ENCODE measurements at places on chromosomes 5 and 9.
A peak's percentile ranks its signal among the peaks of the same experiment; 100 is the strongest.

- no peak for DNase-seq
These were observed 82.1 kb upstream of the ALDH1A1 start for GRCh38 chr9:73034962-73035361.

- DNase-seq: no peak
These were observed 43.0 kb upstream of the UBAC1 start for GRCh38 chr9:136004219-136004618.

DNA sequence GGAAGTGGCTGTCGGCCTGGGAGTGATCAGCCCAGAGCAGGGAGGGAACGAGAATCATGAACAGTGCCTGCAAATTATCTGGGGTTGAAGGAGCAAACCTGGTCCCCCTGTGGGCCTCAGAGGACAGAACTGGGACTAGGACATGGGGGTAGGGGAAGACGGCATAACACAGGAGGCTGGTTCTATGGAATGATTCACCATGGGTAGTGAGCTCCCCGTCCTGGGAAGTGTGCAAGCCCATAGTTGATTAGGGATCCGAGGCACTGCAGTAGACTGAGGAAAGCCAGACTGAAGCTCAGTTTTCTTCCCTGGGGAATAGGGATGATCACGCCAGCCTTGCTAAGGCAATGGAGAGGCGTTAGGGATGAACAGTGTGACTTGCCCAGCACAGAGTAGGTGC, 5.6 kb downstream of the ADGRD2 start:
- DNase-seq: no peak

DNA sequence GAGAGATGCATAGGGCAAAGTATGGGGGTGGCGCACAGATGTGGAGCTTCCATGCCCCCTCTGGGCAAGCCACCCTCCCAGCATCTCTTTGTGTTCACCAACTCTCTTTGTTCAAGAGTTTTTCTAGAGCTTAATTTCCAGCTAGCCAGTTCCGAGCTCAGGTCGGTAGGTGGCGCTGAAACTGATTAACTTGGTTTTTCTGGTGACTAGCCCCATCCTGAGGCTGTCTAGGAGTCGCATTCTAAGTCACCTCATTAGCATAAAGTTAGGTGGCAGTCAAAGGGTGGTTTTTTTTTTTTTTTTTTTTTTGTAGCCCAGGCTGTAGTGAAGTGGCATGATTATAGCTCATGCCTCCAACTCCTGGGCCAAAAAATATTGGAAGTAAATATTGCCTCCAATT, 476.4 kb downstream of the KDM4C start:
- peak; percentile 27 for DNase-seq

- no peak for DNase-seq
These were observed 23.4 kb downstream of the NKD2 start for GRCh38 chr5:1032011-1032410.

GRCh38 chr9:19379697-19380046, 364 bp downstream of the RPS6 start:
- DNase-seq: peak; percentile 26

DNA sequence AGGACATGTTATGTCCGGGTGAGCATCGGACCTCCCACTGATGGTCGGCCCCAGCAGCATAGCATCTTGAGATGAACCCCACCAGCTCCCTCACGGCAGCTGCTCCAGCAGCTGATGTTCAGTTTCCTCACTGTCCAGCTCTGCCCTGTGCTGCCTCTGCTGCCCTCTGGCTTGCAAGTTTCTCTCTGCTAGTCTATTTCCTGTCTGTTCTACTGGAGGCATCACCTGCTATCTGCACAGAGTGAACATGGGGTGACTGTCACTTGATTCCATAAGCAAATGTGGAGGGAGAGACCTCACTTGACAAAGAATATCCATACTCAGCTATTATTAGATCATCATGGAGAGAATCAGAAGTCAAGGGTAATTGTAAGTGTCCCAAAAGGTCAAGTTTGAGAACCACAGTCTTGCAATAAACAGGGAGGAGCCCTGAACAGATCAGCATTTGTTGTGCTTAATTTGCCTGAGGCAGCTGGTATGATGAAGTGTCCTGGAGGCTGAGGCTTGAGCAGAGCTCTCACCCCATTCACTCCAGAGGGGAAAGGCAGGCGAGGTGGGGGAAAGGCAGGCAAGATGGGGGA, 702.8 kb downstream of the SEMA5A start:
- DNase-seq: no peak

DNA sequence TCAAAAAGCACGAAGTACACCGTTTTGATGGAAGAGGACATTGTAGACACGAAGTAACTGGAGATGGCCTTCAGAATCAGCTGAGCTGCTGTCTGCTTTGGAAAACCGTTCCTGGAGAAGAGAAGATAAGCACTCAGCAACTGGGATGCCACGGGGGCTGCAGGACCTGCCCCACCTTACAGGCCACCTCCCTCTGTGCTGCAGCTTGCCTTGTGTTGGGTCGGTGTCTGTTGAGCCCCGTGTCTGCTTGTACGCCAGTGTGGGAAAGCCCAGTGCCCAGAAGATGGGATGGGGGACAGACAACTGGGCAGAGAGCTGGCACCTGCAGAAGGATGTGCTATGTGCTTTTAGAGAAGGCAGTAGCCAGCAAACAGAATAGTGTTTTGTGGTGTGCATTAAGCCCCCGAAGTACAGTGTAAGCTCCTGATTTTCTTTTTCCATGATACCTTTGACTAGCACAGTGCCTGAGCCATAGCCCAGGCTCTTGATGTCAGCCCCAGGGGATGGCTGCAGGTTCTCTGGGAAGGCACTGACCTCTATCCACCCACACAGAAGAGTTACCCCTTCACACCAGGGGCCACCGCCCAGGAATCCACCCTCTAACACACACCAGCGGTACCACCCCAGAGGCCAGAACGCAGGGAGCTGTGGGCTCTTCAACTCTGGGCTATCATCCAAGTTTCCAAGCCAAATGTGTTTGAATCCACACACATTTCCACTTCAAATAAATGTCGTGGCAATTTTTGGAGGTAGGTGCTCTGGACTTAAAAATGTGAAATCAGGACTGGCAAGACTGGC, 63.8 kb downstream of the MACROH2A1 start:
- no peak for DNase-seq
